ENCODE measurements at places on chromosomes 11 and 22. TPM values are rescaled to one million over a fixed set of nuclear protein-coding genes. Genes with fewer than 3 reads are reported as not detected.

The TRIM66 gene
- 8.2 TPM for total RNA-seq

The NAALAD2 gene
- total RNA-seq: 0.11 TPM

The ALG8 gene
- 16.1 TPM for total RNA-seq

The UQCR10 gene
- 59.5 TPM for total RNA-seq

The PATE2 gene
- total RNA-seq: 0.22 TPM

The C22orf31 gene
- total RNA-seq: not detected

The UVRAG gene
- total RNA-seq: 60.3 TPM

The MPPED2 gene
- 0.22 TPM for total RNA-seq

The PRRG4 gene
- 0.52 TPM for total RNA-seq

The SNX32 gene
- 0.52 TPM for total RNA-seq

The VPS51 gene
- total RNA-seq: 291 TPM

The PKNOX2 gene
- not detected for total RNA-seq

The JRKL gene
- 5.6 TPM for total RNA-seq

The DKK3 gene
- total RNA-seq: 305 TPM

The SLC17A6 gene
- not detected for total RNA-seq

The OR5B21 gene
- total RNA-seq: not detected

The NCR3LG1 gene
- 0.26 TPM for total RNA-seq

The OVOL1 gene
- not detected for total RNA-seq

The SLC29A2 gene
- 0.76 TPM for total RNA-seq

The FAM227A gene
- 0.60 TPM for total RNA-seq

The PARVA gene
- 20.9 TPM for total RNA-seq

The SAA2 gene
- total RNA-seq: not detected

The LMO1 gene
- total RNA-seq: not detected

The OR5P2 gene
- not detected for total RNA-seq

The OR8A1 gene
- not detected for total RNA-seq

The OR52I2 gene
- not detected for total RNA-seq
